ENCODE measurements at places on chromosomes 1 and 21. TPM values are rescaled to one million over a fixed set of nuclear protein-coding genes. Genes with fewer than 3 reads are reported as not detected.

DNA sequence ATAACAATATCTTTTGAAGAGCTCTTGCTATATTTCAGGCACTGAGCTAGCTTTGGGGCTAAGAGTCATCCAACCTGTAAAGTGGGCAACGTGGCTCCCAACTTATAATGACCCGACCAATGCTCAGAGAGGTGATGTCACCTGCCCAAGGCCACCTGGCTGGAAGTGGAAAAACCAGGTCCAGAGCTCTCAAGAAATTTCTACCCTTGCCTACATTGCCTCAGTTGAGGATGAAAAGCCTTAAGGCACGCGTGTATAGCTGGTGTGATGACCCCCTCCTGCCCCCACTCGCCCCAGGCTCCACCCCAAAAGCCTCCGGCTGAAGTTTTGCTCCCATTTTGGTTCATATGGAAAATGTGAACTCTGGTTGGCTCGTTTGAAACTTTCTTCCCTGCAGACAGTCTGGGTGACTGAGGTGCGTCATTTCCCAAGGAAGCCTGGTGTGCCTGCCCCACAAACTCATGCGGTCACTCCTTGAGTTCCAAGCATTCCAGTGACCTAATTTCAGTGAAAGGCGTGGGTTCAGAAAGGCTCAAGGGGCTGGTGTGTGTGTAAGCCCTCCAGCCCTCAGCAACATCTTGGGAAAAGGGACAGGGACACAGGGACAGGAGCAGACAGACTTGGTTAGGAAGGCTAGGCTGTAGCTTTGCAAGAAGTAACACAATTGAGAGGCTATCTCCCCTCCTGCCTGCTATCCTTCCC, 20.5 kb downstream of the HTR1D start:
- no peak overlapping the region for H3K4me3 ChIP-seq
- peaks cover 3% of the 10 kb centered on the region for H3K36me3 ChIP-seq
- no peak for DNase-seq
- no peak overlapping the region for H3K27ac ChIP-seq
- no peaks in the 10 kb centered on the region for H3K27me3 ChIP-seq

DNA sequence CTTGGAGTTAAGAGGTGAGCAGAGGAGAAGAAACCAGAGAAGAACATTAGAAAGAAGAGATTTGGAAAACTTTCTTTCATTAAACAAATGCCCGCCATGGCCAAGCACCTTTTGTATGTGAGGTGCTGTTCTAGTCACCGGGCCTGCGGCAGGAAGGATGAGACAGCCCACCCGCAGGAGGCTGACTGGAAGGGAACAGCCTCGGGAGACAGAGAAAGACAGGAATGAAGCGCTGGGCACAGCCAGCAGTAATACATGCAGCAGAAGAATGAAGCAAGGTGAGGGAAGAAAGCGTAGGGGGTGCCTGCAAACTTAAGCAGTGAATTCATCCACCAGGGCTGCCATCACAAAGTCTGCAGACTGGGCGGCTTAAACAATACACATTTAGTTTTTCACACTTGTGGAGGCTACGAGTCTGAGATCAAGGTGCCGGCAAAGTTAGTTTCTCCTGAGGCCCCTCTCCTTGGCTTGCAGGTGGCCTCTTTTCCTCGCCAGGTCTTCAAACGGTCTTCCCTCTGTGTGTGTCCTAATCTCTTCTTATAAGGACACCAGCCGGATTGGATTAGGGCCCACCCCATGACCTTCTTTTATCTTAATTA, 188.1 kb downstream of the PSMG1 start:
- no peaks in the 10 kb centered on the region for H3K36me3 ChIP-seq
- no peak overlapping the region for H3K4me3 ChIP-seq
- H3K4me1 ChIP-seq = peaks cover 3% of the 10 kb centered on the region

DNA sequence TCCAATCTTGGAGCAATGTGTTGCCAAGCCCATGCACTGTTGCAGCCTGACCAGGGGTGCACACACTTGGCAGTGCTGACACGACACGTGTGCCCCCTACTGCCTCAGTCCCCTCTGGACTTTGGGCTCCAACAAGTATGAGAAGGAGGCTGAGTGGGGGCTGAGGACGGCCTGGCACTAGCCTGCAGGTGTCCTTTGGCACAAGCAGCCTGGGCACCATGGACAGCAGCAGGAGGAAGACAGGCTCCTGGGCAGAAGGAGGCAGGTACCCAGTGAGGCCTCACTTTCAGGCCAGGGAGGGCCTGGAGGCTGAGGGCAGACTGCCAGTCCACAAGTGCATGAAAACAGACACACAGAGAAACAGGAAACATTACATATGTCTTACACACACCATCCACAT, 1702.9 kb upstream of the B3GALT2 start:
- H3K27ac ChIP-seq = no peak overlapping the region
- H3K4me1 ChIP-seq = no peaks in the 10 kb centered on the region
- no peak overlapping the region for H3K4me3 ChIP-seq
- DNase-seq = no peak

DNA sequence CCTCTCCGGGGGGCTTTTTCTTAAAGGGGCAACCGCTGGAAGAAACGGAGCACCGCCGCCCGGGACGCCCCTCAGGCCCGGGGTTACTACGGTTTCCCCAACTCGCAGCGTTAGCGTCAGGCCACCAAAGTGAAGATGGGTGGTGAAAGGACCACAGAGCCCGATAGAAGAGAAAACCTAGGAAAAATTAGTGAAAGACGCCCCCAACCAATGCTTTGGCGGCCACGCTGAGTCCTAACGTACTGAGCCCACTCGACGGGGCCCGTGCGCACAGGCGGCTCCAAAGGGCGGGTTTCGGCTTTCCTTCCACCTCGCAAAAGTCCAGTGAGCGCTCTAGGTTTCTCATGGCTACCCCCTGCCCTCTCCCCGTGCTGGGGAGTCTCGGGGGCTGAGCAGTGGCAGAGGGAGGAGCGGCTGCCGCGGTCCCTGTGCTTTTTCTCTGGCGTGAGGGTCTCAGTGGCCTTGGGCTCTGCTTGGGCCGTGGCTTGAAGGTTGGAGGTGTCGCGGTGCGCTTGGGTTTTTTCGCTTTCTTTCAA, 12.2 kb upstream of the SPEN start:
- DNase-seq = no peak
- peak overlapping the region; percentile 74 for H3K4me3 ChIP-seq
- H3K4me1 ChIP-seq = no peaks in the 10 kb centered on the region
- peak overlapping the region; percentile 98 for H3K27ac ChIP-seq
- no peaks in the 10 kb centered on the region for H3K36me3 ChIP-seq

GRCh38 chr1:222616525-222616924, 1.4 kb upstream of the MIA3 start:
- H3K36me3 ChIP-seq = no peaks in the 10 kb centered on the region
- H3K27ac ChIP-seq = no peak overlapping the region
- H3K4me1 ChIP-seq = no peaks in the 10 kb centered on the region

The SLC2A5 gene
- not detected for total RNA-seq

The MYBPHL gene
- total RNA-seq = 0.30 TPM

The AMY1C gene
- total RNA-seq = not detected

DNA sequence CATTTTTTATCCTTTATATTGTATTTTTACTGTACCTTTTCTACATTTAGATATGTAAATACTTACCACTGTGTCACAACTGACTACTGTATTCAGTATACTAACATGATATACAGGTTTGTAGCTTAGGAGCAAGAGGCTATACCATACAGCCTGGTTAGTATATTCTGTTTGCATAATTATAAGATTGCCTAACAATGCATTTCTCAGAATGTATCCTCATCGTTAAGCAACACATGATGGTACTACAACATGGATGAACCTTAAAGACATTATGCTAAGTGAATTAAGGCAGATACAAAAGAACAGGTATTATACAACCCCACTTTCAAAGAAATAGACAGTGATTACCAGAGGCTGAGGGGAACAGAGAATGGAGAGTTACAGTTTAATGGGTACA, 62.7 kb downstream of the RUSC1 start:
- no peaks in the 10 kb centered on the region for H3K36me3 ChIP-seq
- no peak for DNase-seq

DNA sequence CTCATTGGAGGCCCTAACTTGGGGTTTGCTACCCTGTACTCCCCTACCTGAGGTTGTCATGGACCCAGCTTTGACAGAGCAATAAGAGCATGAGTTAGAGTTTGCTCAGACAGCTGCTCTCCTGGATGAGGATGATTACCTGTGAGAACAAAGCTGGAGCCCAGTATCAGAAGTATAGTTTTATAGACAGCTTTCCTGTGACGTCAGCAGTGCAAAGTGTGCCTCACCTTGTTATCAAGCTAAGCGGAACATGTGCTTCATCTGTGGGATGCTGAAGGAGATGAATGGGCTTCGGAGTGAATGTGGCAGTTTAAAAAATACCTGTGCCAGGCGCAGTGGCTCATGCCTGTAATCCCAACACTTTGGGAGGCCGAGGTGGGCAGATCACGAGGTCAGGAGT, 5.4 kb upstream of the WDR47 start:
- no peaks in the 10 kb centered on the region for H3K27me3 ChIP-seq
- no peak for DNase-seq
- no peak overlapping the region for H3K4me3 ChIP-seq
- no peak overlapping the region for H3K27ac ChIP-seq
- H3K4me1 ChIP-seq = no peaks in the 10 kb centered on the region

The MAB21L3 gene
- not detected for total RNA-seq

- no peak overlapping the region for H3K27ac ChIP-seq
- H3K36me3 ChIP-seq = peaks cover 39% of the 10 kb centered on the region
- no peaks in the 10 kb centered on the region for H3K4me1 ChIP-seq
Observed at GRCh38 chr1:45508295-45509151, 8.4 kb downstream of the MMACHC start.

The TP53BP2 gene
- total RNA-seq = 38.7 TPM

DNA sequence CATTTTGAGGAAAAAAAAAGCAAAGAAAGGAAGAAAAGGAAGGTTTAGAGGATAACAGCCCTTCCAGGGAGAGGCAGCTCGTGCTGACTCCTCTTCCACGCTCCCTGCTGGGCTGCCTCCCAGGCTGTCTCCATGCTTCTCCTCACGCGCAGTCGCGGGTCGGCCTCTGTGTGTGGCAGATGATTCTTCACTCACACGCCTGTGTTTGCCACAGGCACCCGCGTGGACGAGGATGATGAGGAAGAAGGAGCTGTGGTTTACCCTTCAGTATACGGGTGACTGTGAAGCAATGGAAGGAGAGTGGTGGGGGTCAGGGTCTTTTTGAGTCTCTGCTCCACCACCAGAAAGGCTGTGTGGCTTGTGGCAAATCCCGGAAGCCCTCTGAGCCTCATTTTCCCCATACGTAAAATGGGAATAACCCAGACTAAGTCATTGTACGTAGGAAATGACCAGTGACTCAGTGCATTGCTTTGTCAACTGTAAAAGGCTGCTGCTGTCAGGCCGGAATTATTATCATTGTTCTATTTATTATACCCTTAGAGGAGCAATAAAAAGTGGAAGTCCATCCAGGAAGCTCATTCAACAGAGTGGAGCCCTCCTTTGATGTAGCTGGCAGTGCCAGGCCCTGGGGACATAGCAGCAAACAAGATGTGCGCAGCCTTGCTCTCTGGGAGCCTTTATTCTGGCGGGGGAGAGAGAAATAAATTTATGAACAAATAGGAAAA, 11.9 kb upstream of the SH2D2A start:
- H3K27me3 ChIP-seq = peaks cover 3% of the 10 kb centered on the region
- no peak for DNase-seq
- no peak overlapping the region for H3K4me3 ChIP-seq

DNA sequence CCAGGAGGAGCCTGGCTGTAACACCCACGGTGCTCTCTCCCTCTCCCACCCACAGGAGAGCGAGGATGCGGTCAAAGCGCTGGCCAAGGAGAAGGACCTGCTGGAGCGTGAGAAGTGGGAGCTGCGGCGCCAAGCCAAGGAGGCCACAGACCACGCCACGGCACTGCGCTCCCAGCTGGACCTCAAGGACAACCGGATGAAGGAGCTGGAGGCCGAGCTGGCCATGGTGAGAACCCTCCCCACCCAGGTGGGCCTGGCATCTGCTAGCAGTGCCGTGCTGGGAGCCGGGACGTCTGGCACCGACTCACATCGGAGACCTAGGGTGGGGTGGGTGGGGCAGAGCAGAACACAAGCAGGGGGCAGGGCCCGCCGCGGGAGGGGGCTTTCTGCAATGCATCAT, 109.6 kb upstream of the TMEM51 start:
- no peak for DNase-seq
- H3K27me3 ChIP-seq = no peaks in the 10 kb centered on the region
- no peak overlapping the region for H3K27ac ChIP-seq
- H3K4me1 ChIP-seq = no peaks in the 10 kb centered on the region

DNA sequence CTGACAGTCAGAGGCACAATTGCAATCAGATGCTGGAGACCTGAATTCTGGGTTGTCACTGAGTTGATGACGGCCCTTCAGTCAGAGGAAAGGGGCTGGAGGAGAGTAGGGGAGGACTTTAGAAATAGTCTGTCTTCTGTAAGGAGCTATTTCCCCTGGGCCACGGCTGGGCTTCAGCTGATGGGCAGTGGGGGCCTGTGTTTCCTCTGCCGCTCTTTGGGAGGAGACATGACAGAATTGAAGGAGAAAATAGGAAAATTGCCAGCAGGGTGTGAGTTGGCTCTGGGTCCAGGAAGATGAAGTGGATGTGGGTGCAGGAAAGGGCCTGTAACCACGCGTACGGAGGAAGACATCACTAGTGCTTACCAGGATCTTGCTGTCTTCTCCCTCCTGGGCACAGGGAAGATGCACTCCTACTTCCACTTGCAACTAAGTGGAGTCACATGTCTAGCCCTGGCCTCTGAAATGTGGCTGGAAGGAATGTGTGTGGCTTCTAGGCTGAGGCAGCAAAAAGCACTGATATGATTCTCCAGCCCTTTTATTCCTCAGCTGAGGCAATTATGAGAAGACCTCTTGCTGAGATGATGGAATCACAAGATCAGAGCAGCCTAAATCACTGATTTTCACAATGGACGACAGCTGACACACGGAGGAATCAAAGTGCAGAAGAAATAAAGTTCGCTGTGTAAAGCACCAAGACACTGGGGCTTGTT, 250.0 kb downstream of the GRIK3 start:
- no peak overlapping the region for H3K27ac ChIP-seq
- no peak for DNase-seq
- no peaks in the 10 kb centered on the region for H3K27me3 ChIP-seq
- H3K4me3 ChIP-seq = no peak overlapping the region
- no peaks in the 10 kb centered on the region for H3K4me1 ChIP-seq

- peaks cover 5% of the 10 kb centered on the region for H3K4me1 ChIP-seq
- DNase-seq = no peak
- no peak overlapping the region for H3K27ac ChIP-seq
- 0 out of 2 replicates have a peak, but pooled peaks cover 2% of the 10 kb centered on the region for H3K36me3 ChIP-seq
- no peak overlapping the region for H3K4me3 ChIP-seq
Observed at GRCh38 chr1:164725401-164725800, 166.4 kb downstream of the PBX1 start.

DNA sequence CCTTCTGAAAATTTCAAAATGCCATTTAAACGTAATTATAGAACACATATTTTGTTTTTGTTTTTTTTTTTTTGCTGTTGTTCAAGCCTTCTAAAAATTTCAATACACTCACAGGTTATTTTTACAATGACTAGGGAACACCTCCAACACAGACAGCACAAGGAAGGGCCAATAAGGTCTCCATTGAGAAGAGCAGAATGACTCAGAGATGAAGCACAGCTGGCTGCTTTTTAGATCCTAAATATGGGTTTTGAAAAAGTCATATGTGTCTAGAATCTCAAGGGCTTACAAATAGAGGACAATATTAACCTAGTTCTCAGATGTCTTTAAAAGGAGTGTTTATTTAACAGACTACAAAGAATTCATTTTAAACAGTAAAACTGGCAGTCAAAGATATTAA, 104.6 kb downstream of the NEGR1 start:
- no peaks in the 10 kb centered on the region for H3K4me1 ChIP-seq
- no peak for DNase-seq

- no peak overlapping the region for H3K4me3 ChIP-seq
- DNase-seq = no peak
- no peaks in the 10 kb centered on the region for H3K27me3 ChIP-seq
- H3K4me1 ChIP-seq = no peaks in the 10 kb centered on the region
Observed at GRCh38 chr1:78441921-78442320, 48.9 kb upstream of the PTGFR start.

The S100A2 gene
- 2.0 TPM for total RNA-seq

All from H1 (cell line).